Stimulated activated CD8-positive, alpha-beta memory T cell treated with anti-CD3 and anti-CD28 coated beads, Interleukin-15, amount 100 ng/mL, for 4 hours (primary cell): ENCODE measurements at places on chromosomes 11 and 22.

- DNase-seq = no peak
Observed at GRCh38 chr11:85180528-85180927, 446.6 kb downstream of the DLG2 start.

DNA sequence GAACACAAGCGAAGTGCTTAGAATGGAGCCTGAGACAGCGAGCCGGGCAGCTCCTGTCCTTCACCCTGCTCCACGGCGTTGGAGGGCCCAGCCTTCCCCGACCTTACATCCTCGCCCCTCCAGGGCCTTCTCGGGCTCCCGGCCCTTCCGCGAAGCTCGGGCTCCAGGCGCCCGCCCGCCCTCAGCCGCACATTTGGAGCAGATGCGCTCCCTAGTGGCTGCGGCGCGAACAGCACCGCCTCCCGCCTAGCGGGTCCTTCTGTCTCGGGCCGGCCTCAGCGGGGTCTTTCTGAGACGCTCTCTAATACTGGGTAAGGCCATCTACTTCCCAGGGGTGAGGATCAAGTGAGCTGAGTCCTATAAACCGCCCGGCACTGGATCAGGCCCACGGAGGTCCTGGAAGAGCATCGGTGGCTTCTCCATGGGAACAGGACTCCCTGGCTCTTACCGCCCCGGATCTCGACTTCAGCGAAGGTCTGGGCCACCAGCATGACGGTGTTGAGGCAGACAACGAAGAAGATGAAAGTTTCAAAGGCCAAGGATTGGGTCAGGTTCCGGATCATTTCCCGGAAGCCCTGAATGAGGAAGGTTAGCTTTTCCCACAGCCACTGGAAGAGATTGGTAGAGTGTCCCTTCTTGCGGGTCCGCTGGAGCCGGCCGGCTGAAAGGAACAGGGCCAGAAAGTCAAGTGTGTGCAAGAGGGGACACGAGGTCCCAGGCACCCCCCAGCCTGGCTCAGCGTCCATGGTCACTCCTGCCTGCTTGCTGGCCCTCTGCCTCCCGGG, 3.7 kb downstream of the CATSPER1 start:
- peak; percentile 52 for DNase-seq

- no peak for DNase-seq
Observed at GRCh38 chr11:110829873-110830272, 117.6 kb upstream of the ARHGAP20 start.

- no peak for DNase-seq
Observed at GRCh38 chr11:132032555-132032954, 662.1 kb downstream of the NTM start.

DNA sequence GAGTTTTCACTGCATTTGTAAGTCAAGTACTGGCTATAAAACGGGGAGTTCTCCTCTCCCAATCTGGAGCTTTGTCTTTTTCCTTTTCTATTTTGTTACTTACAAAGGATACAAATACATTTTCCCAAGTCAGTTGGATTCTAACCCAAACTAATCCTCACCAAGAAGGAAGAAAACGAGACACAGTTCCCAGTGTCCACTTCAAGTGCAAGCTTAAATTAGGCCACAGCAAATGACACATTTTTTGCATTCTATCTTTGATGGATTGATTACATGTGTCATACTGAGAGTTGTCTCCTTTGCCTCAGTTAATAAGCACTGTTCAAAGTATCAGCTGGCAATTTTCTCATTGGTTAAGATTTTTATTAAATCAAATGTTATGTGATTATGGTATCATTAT, 296.7 kb upstream of the ANO5 start:
- DNase-seq = no peak

DNA sequence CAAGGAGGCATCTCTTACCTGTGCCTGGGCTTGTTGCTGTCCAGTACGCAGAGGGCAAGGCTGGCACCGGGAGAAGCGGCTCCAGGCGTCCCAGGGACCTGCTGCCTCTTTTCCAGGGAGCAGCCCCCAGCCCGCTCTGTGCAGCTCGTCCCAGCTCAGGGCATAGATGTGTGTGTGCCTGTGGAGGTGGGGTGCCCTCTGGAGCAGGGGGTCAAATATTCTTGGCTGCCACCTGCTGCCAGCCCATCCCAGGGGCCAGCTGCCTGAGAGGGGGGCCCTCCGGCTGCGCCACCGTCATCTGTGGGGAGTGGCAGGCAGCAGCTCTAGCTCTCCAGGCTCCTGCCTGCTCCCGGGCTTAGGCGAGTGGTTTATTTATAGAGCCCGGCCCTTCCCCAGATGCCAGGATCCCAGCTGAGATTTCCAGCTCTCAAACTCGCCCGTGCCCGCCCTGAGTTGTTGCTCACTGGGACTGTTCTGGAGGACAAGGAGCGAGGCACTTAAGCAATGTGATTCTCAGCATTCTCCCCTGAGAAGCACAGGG, 87.5 kb downstream of the RTL6 start:
- no peak for DNase-seq

GRCh38 chr11:112348480-112349029, 87.9 kb upstream of the PLET1 start:
- DNase-seq = no peak

GRCh38 chr22:19782533-19782932, 22.0 kb downstream of the TBX1 start:
- DNase-seq = no peak

DNA sequence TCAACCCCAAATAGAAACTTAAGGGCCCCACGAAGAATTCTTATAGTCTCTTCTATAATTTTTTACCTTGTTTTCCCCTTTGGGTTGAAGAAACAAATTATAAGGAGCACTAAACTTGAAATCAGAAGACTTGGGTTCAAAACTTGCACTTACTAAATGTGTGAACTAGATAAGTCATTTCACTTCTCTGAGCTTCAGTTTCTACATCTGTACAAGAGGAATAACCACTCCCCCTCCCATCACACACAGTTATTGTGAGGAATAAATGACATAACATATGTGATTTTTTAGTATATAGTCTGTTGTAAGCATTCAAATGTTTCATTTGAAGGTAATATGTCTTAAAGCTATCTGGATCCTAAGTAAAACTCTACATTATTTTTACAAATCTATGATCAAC, 78.8 kb downstream of the LIF start:
- no peak for DNase-seq

DNA sequence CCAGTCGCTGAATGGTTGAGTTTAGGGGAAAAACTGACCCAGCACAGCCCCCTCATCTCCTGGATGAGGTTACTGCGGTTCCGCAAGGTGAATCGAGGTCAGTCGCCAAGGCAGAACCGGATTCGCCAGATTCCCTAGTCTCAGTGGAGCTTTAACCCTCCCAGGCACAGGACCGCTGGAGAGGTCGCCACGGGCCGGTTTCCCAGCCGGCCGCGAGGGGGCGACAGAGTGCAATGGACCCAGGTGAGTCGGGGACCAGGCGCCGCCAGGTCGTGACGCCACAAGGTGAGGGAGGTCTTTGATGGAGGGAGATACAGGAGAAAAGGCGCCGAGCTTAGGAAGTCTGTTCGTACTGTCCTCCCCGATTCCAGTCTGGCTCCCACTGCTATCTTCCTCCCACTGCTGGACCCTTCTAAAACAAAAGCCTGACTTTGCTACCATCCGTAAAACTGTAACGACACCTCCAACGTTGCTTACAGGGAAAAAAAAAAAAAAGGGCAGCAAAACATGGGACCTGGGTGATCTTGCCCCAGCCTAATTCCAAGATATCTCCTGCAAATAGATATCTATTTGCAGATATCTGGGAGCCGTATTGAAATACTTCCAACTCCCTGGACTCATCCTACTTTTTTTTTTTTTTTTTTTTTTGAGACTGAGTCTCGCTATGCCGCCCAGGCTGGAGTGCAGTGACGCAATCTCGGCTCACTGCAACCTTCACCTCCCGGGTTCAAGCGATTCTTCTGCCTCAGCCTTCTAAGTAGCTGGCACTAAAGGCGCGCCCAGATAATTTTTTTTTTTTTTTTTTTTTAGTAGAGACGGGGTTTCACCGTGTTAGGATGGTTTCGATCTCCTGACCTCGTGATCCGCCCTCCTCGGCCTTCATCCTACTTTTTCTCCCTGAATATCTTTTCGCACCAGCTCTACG, 1.4 kb upstream of the GGA1 start:
- peak; percentile 79 for DNase-seq

GRCh38 chr22:39475337-39475736, 18.5 kb downstream of the MGAT3 start:
- DNase-seq = no peak

GRCh38 chr22:40204321-40205116, 26.8 kb downstream of the TNRC6B start:
- no peak for DNase-seq

DNA sequence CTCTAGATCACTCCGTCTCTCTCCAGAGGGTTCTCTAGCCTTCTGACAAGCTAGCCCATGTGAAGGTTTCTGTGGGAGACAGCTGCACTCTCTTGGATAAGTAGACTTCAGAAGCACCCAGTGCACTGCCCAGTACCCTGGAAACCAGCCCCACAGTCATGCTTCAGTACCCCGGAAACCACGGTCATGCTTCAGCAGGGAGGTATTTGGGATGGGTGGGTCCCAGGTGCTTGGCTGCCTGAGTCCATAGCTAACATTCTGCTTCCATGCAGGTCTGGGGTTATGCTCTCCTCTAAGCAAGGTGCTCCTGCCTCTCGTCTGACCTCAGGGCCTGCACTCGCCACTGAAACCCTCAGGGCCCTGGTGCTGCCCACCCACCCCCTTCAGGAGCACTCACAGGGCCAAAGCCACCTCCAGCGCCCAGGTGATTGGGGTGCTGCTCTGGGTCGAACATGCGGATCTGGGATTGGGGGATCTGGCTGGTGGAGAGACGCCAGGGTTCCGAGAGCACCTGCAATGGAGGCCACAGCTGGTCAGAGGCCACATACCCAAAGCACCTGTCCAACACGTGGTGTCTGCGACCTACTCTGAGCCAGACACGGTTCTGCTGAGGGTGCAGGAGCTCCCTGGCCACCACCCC, 7.3 kb upstream of the SYCE3 start:
- DNase-seq = no peak

DNA sequence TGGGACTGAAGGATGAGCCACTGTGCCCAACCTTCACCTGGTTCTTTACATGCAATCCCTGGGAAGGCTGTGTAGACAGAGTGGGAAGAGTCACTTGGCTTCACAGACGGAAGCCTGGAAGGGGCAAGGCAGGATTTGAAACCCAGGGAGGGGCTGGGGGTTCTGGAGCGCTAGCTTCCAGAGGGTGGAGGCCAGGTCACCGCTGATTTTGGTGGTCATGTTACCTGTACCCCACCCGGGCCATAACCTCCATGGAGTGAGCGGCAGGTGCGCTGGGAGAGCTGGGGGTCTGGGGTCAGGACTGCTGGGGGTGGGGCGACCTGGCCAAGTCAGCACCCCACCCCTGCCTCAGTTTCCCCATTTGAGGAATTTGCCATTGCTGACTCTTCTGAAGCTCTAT, 38.3 kb downstream of the PDGFB start:
- DNase-seq = no peak

GRCh38 chr11:33376331-33377310, 119.4 kb downstream of the HIPK3 start:
- DNase-seq = no peak

DNA sequence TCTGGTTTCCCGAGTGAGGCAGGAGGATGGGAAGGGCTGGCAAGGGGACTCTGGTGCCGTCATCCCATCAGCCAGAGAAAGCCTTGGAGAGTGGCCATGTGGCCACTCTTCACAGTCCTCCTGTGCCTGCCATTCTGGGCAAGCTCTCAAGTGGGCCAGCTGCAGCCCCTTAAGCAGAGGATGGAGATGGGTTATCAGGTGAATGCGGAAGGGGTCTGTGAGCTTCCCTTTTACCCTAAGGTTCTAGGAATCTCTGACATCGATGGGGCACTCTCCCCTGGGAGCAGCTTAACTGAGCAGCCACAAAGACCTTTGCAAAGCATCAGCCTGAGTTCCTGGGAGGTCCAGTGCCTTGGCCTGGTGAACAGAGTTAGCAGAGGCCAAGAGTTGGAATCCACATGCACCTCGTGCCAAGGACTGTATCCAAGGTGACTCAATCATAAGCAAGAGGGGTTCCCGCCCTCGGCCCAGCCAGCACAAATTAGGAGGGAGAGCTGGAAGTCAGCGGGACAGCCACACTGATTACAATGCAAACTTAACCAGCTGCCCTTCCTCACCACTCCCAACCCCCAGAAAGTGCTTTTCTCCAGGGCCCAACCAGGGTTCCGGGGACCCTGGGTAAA, 193.6 kb downstream of the BUD13 start:
- no peak for DNase-seq

DNA sequence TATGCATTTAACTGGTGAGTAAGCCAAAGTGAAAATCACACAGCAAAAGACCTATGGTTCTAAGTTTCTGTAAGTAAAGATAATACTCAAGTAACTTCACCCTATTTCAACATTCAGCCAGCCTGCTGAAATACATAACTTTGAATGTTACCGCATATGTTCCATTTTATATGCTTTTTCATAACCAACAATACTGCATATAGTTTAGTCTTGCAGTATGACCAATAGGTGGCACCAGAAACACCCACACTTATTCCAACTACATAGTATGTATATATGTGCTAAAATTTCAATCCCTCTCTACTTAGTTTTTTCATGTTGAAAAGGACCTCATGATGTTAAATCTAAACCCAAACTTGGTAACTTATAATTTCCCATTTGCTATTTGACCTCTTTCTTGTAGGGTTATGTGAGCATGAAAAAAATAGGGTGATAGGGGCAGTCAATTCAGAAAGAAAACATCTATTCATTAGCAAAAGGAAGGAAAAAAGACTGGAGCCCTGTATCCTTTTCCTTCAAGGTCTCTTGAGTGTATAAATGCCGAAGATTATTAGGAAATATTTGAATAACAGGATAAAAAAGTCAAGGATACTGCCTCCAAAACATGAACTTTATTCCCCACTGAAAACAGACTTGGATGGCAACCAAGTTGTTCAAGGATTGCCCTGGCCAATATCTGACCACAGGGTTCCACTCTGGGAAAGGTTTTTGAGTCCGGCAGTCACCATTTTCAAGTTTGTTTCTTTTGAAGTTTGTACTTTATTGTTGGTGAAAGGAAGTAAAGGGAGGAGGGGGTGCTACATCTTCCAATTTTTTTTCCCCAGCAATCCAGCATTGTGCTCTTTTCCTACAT, 23.8 kb upstream of the FZD4 start:
- DNase-seq = no peak

DNA sequence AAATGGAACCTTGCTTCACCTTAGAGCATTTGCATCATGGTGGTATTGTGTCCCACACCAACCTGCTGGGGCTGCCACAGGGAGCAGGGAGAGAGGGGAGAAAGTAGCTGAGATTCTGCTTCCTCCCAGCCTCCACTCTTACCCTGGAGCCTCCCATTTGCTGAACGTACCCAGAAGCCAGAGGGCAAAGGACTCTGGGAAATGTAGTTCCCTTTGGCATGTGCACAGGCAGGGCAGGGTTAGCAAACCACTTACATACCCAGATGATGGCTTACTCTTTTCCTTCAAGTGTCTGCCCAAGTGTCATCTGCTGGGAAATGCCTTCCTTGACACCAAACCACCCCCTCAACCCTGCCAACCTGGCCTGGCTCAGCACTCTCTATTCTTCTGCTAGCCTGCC, 16.9 kb downstream of the SMIM38 start:
- no peak for DNase-seq

- no peak for DNase-seq
Observed at GRCh38 chr11:129639300-129639699, 176.3 kb upstream of the TMEM45B start.

- DNase-seq = no peak
Observed at GRCh38 chr22:19761725-19762567, 1.4 kb downstream of the TBX1 start.

- DNase-seq = no peak
Observed at GRCh38 chr11:29008481-29008880, 900.3 kb downstream of the METTL15 start.
